ENCODE measurements at places on chromosomes 16 and 17. TPM values are rescaled to one million over a fixed set of nuclear protein-coding genes. Genes with fewer than 3 reads are reported as not detected.

TRAF7 gene
- total RNA-seq: 63.9 TPM

ARL17A gene
- total RNA-seq: 4.0 TPM

PLD6 gene
- total RNA-seq: 2.8 TPM

ASGR1 gene
- total RNA-seq: 28.8 TPM

KRTAP4-4 gene
- not detected for total RNA-seq

PIK3R6 gene
- not detected for total RNA-seq

PPY gene
- not detected for total RNA-seq

C16orf54 gene
- not detected for total RNA-seq

GAST gene
- total RNA-seq: not detected

CTRL gene
- 0.22 TPM for total RNA-seq

KCNG4 gene
- not detected for total RNA-seq

TMEM98 gene
- total RNA-seq: 81.7 TPM

MGAT5B gene
- total RNA-seq: 0.44 TPM

NXPH3 gene
- 1.1 TPM for total RNA-seq

NHLRC4 gene
- 2.0 TPM for total RNA-seq

RGS11 gene
- 0.20 TPM for total RNA-seq

CD300LG gene
- not detected for total RNA-seq

RAD51C gene
- 12.2 TPM for total RNA-seq

TBC1D3C gene
- not detected for total RNA-seq

OTOP2 gene
- not detected for total RNA-seq

SALL1 gene
- total RNA-seq: under 0.01 TPM

TP53TG3C gene
- not detected for total RNA-seq

CX3CL1 gene
- total RNA-seq: 2.8 TPM

HS3ST3A1 gene
- total RNA-seq: under 0.01 TPM

GFOD2 gene
- total RNA-seq: 68.8 TPM

EVPLL gene
- total RNA-seq: not detected

ZG16 gene
- total RNA-seq: not detected

PPL gene
- total RNA-seq: 2.4 TPM

C17orf100 gene
- total RNA-seq: 0.22 TPM

KCNJ12 gene
- total RNA-seq: not detected

STUB1 gene
- total RNA-seq: 90.7 TPM

SLC16A13 gene
- total RNA-seq: 1.3 TPM

OR1A1 gene
- total RNA-seq: not detected

CCL17 gene
- total RNA-seq: not detected

KRT12 gene
- total RNA-seq: not detected

CA5A gene
- total RNA-seq: not detected

STARD3 gene
- 29.2 TPM for total RNA-seq

ITGB4 gene
- 17.7 TPM for total RNA-seq

ZNF23 gene
- total RNA-seq: 2.8 TPM

ZG16B gene
- total RNA-seq: not detected

KRTAP2-2 gene
- total RNA-seq: not detected

GPR142 gene
- total RNA-seq: not detected

CD300LB gene
- total RNA-seq: not detected

SOST gene
- total RNA-seq: not detected

KRTAP2-1 gene
- not detected for total RNA-seq

TEX19 gene
- total RNA-seq: not detected
